ENCODE measurements at places on chromosomes 3 and 15. TPM values are rescaled to one million over a fixed set of nuclear protein-coding genes. Genes with fewer than 3 reads are reported as not detected.

- H3K4me3 ChIP-seq, result no peak overlapping the region
- DNase-seq, result no peak
- H3K27ac ChIP-seq, result no peak overlapping the region
- H3K4me1 ChIP-seq, result no peaks in the 10 kb centered on the region
- no peaks in the 10 kb centered on the region for H3K36me3 ChIP-seq
These were observed 9.9 kb downstream of the PDIA5 start for GRCh38 chr3:123076496-123077418.

- H3K36me3 ChIP-seq, result peaks cover 7% of the 10 kb centered on the region
- peak overlapping the region; percentile 92 for H3K4me3 ChIP-seq
- no peaks in the 10 kb centered on the region for H3K27me3 ChIP-seq
- DNase-seq, result no peak
These were observed 1.4 kb downstream of the AEN start for GRCh38 chr15:88622605-88622975.

DNA sequence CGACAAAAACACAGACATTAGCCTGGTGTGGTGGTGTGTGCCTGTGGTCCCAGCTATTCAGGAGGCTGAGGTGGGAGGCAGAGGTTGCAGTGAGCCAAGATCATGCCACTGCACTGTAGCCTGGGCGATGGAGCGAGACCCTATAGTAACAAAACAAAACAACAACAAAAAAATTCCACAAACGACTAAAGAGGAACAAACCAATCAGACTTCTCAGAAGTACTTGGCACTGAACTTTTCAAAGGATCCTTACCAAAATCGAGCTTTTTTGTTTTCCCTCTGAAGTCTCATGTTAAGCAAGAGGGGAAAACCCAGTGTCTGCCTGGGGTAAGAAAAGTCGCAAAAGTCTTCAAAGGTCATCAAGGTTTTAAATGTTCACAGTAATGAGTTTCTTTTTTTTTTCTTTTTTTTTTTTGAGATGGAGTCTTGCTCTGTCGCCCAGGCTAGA lies 30.1 kb upstream of the TFRC start:
- no peak overlapping the region for H3K27ac ChIP-seq
- H3K4me1 ChIP-seq, result peaks cover 11% of the 10 kb centered on the region
- DNase-seq, result no peak
- H3K4me3 ChIP-seq, result no peak overlapping the region
- no peaks in the 10 kb centered on the region for H3K27me3 ChIP-seq

DNA sequence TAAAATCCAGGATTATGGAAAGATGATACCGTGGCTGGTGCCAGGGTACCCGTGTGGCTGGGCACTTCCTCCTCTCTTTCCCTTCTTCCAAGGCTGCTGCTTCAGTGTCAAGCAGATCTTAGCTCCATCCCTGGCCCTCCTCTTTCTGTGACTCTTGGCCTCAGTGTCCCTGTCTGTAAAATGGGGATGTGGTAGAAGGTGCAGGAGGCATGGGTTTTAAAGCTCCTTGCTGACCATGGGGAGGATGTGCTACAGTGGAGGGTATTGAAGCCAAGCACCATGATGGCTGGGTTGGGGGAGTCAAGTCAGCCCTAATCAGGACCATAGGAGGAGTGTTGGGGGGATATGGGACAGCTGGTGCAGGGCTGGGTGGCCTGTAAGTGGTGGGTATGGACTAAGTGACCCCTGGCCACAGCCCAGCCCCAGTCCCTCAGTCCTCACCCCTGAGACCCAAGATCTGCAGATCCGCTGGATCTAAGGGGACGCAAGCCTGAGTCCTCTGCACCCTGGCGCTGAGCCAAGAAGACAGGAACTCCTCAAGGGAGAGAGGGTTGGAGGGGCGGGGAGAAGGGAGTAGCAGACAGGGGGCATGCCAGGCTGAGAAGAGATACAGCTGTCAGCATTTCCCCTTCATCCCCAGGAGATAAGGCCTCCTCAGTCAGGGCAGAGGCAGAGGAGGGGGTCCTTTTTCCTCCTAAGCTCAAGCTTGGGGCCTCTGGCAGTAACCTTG lies 12.0 kb downstream of the PTH1R start:
- peaks cover 5% of the 10 kb centered on the region for H3K27me3 ChIP-seq
- DNase-seq, result no peak
- peaks cover 5% of the 10 kb centered on the region for H3K4me1 ChIP-seq
- H3K4me3 ChIP-seq, result no peak overlapping the region
- no peak overlapping the region for H3K27ac ChIP-seq

ATP13A5 gene
- total RNA-seq, result not detected

TIMMDC1 gene
- total RNA-seq, result 80.9 TPM
